Mesendoderm (in vitro differentiated cells): ENCODE measurements at places on chromosomes 3 and 15.

GRCh38 chr15:67018026-67018425 lies 47.4 kb upstream of the SMAD3 start:
- DNase-seq = no peak

DNA sequence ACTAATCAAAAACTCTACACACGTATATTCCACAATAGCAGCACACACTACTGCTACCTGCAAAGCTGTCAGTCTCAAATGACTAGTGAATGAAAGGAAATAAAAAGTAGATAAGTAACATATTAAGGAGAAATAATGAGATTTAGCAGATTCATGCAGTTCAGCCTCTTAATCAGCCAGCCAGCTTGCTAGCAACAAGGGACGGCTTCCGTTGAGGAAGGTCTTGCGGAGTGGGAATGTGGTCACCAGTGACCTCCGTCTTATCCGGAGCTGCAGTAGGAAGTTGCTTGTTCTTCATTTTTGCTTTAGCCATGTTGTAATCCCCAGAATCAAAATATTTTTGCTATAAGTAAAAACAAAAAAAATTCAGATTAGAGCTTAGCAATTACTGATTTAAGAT lies 17.1 kb downstream of the ARPP19 start:
- no peak for DNase-seq

DNA sequence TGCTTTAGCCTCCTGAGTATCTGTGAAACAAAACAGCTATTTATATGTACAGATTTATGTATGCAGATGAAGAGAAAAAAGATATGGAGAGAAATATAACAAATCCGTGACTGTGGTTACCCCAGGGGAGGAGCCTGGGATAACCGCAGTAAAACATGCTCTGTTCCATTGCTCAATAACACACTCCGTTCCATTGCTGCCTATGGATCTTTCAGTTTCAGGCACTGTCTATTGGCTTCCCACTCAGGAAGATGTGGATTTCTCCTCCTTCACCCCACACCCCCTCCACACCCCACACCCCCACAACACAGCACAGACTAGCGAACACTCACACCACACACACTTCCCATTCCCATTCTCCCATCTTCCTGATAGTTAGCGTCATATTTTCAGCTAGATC lies 47.9 kb downstream of the CDCP1 start:
- no peak for DNase-seq

DNA sequence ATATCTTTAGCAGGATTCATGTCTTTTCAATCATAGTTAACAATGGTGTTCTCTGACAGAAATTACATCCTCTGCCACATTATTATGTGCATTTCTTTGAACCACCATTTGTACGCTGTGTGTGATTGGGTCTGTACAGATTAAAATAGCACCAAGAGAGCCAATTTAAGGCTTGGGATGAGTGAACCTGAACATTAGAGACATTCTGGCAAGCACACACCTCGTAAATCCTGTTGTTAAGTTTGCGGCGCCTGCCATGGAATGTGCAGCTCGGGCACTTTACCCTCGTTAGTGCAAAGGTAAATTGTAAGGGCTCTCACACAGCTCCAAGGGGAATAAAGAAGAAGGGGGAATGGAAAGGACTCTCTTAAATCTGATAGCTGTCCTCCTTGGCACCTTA lies 482.4 kb upstream of the DPPA4 start:
- DNase-seq = no peak

DNA sequence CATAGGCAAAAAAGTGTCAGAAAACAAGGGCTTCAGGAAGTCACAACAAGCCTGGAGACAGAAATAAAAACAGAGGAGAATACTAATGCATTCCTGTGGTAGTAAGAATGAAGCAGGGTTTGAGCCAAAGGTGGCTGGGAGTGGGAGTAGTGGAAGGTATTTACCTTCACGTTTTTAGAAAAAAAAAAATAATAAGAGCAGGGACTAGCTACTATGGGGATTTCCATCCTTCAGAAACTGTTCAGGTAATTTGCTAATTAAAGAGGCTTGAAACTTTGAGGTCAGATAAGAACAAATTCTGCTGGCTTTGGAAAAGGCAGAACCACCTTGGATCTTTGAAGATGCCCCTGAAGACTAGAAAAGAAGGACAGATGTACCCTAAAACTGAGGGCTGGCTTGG lies 18.4 kb downstream of the ILDR1 start:
- DNase-seq = no peak

DNA sequence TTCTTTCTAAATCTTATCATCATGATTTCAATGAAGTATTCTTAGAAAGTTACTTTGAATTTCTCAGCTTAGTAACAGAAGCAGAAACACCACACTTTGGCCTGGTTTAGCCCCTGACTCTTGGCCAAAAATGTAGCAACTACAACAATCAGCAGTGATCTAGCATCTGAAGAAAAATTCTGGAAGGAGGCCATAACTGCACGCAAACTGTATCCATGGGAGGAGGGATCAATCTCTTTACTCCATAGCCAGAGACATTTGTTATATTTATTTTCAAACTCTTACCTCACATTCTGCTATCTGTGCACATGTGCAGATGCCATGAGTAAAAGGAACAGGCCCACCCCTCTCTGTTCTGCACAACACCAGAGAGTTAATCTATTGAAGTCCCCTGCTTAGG lies 251.0 kb upstream of the P2RY1 start:
- no peak for DNase-seq

GRCh38 chr3:190621927-190622326 lies 108.0 kb downstream of the IL1RAP start:
- DNase-seq = no peak

DNA sequence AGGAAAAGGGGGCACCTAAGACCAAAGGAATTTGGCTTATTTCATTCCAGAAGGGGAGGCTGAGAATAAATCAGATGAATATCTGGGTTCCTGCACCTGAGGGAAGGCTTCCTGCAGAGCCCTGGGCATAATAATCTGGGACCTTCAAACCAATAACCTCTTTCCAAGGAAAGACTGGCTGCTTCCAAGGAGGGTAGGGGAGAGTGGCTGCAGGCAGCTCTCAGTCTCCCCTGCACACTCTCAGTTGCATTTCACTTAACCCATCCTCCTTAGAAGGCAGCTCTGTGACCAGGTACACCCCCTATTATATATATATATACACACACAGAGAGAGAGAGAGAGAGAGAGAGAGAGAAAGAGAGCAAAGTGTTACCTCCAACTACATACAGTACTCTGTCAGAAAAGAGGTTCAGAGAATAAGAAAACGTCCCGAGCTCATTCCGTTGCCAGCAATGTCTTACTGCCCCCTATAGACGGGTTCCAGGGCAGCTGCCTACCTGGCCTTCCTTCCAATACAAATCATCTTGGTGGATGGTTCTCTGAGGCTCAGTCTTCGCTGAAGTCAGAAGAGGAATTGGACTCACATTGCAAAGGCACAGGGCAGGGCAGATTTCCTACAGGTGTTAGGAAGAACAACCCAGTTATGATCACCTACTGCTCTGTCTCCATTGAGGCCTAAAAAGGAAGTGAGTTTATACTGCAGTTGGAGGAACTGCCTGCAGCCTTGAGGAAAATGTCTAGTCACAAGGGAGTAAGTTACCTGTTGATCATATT lies 26.1 kb downstream of the CAPN3 start:
- peak; percentile 84 for DNase-seq

- no peak for DNase-seq
These were observed 90.2 kb downstream of the CERS3 start for GRCh38 chr15:100438570-100438969.

- DNase-seq = no peak
These were observed 128.4 kb upstream of the TP63 start for GRCh38 chr3:189502676-189503257.

DNA sequence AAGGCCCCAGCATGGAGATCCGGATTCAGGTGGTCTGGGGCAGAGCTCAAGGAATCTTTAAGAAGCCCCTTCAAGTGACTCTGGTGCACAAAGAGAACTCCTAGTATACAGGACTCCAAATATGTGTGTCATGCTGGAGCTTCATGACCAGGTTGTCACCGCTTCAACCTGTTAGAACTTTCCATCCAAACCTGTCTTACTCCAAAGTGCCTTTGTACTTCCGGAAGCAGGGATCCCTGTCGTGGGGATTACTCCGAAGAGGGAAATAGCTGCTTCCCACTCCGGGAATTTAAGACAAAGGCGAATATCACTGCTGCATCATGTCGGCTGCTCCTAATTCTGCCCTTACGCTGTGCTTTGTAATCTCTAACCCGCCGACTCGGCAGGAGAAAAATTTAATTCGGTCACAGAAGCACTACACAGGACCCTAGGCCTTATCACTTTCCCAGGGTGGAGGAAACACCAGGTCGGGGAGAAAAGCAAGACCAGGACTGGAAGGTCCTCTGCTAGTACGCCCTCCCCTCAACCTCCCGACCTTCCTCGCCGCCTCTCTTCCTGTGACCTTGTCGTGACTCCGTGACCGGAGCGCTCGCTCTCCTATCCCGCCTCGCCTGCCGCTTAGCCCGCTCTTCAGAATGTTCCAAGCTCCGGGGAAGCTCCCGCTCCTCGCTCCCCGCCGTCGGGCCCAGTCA lies 730 bp downstream of the HIGD1A start:
- DNase-seq = peak; percentile 76

- no peak for DNase-seq
These were observed 382.6 kb upstream of the THBS1 start for GRCh38 chr15:39198044-39199000.

- DNase-seq = no peak
These were observed 6.9 kb upstream of the CAPN3 start for GRCh38 chr15:42352401-42352800.

GRCh38 chr3:99933971-99934750 lies 116.5 kb downstream of the CMSS1 start:
- DNase-seq = peak; percentile 98

DNA sequence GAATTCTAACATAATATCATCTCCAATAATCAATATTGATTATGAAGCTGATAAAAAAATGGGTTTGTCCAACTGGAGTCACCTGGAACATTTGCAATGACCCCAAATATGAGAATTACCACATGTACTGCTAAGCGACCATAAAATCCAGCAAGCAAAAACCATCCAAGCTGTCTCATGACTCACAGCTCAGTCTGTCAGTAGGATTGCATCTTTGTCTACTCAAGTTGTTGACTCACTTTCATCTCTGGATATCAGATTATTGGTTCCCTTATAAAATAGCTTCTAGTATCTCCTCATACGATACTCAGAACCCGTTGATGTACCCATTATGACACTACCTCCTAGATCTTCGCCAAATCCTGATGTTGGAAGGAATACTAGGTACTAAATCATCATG lies 209.8 kb upstream of the ATP11B start:
- DNase-seq = no peak

DNA sequence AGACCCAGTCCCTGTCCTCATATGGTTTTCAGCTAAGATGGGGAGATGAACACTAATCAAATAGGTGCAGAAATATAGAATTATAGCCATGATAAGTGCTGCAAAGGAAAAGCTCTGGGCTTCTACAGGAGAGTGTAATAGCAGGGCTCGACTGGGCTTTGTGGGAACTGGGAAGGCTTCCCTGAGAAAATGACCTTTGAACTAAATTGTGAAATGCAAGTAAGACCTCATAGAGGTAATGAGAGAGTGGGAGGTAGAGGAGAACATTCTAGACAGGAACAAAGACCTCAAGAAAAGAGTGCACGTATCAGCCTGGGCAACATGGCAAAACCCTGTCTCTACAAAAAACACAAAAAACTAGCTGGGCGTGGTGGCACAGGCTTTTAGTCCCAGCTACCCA lies 231.6 kb downstream of the ABHD5 start:
- no peak for DNase-seq

- DNase-seq = no peak
These were observed 229.0 kb downstream of the TLE3 start for GRCh38 chr15:69868756-69869155.

DNA sequence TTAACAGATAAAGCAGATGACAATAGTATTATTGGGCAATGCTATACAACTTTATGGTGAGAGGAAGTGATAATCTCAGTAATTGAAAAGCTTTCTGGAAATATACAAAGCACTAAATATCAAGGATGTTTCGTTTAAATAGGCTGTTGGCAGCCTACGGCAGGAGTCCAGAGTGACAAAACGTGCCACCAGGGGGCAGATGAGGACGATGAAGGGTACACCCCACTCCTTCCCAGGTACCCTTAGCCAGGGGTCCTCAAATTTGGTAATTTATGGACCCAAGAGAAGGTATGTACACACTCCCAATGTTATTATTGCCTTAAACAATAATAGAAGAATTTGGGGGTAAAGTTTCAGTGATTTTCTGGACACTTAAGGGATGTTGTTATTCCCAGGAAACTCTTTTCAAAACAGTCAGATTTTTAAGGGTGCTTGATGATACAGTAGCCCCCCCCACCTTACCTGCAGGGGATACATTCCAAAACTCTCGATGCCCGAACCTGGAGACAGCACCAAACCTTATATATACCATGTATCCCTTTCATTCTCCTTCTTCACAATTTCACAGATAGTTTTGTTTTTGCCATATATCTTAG lies 1.4 kb upstream of the MAGEL2 start:
- peak; percentile 16 for DNase-seq

DNA sequence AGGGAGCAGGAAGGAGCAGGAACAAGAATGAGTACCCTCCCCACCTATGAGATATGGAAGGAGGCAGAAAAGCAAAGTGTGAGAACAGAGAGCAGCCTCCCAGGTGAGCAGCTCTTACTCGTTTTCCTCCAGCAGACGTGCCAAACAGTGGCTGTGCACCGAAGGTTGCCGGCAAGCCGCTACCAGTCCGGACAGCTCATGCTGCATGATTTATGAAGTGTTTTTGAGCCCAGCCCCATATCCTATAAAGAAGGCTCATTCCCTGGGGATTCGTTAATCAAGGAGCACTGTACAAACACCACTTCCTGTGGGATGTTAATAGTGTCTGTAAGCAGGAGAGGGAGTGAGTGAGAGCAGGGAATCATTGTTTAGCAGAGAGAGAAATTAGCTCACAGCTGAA lies 118.3 kb upstream of the FOXB1 start:
- no peak for DNase-seq

GRCh38 chr3:190121383-190121782 lies 686 bp upstream of the P3H2 start:
- DNase-seq = no peak

GRCh38 chr3:147408188-147409100 lies 721 bp upstream of the ZIC1 start:
- DNase-seq = peak; percentile 75

DNA sequence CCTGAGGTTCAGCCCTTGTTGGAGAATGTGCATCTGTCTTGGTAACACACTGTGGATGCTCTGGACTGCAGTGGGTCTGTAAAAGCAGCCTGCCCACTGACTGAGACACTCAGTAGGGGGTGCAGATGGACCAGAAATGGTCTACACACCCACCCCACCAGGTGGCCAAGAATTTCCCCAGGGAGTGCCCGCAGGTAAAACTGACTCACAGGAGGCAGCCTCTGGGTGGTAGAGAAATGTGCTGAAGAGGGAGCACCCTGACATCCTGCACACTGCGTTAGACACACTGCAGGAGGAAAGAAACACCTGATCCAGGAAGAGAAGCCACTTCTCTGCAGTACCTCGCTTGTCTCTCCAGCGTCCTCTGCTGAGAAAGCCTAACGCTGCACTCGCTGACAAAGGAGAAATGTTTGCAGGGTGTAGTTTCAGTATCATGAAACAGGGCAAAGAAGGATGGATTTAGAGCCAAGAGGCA lies 109.5 kb upstream of the ABHD17C start:
- peak; percentile 9 for DNase-seq

- DNase-seq = peak; percentile 19
These were observed 252.5 kb downstream of the ISL2 start for GRCh38 chr15:76588811-76589747.
